ENCODE measurements at places on chromosomes 6 and 20. TPM values are rescaled to one million over a fixed set of nuclear protein-coding genes. Genes with fewer than 3 reads are reported as not detected.

- no peak for DNase-seq
Observed at GRCh38 chr6:137746264-137746663, 120.8 kb upstream of the TNFAIP3 start.

GRCh38 chr20:11060423-11061185, 386.8 kb upstream of the JAG1 start:
- DNase-seq = no peak

DNA sequence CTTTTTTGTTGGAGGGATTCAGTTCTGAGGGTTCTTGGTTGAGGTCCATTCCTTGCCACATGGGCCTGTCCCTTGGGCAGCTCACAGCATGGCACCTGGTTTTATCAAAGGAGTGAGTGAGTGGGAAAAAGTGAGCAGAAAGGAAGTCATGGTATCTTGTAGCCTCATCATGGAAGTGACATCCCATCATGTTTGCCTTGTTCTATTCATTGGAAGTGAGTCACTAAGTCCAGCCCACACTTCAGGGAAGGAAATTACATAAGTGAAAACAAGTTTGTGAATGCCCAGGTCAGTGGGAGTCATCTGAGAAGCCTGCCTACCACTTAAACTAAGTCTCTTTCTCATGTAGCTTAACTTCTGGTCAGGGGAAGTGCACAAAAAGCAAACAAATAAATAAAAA, 32.8 kb upstream of the ZNFX1 start:
- DNase-seq = no peak

DNA sequence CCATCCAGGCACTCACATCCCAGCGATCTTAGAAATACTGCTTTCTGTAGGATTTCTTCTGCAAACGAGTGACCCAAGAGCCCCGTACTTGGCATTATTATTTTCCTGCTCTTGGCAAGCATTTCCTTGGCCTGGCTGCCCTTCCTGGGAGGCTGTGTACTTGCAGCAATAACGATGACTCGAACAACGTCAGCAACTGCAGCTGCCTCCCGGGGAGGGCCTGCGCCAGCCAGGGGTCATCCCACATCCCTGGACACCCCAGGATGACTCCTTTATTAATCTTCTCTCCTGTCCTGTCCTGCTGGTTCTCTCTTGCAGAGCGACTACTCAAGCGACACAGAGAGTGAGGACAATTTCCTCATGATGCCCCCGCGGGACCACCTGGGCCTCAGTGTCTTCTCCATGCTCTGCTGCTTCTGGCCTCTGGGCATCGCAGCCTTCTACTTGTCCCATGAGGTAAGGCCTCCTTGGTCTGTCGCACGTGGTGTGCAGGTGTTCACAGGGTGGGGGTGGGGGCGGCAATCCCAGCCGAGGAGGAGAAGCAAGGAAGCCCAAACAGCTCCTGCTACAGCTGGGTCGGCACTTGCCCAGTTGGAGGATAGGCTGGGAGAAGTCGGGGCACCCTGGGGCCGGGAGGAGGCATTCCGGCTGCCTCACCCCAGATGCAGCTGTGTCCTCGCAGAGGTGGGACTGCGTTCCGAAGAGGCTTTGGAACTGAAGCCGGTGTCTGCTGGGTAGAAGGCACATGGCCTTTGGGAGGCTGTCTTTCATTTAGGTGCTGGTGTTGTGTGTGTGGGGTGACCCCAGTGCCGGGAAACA, 115.3 kb downstream of the SYNDIG1 start:
- no peak for DNase-seq

- DNase-seq = no peak
Observed at GRCh38 chr6:56101141-56101553, 146.2 kb downstream of the COL21A1 start.

DNA sequence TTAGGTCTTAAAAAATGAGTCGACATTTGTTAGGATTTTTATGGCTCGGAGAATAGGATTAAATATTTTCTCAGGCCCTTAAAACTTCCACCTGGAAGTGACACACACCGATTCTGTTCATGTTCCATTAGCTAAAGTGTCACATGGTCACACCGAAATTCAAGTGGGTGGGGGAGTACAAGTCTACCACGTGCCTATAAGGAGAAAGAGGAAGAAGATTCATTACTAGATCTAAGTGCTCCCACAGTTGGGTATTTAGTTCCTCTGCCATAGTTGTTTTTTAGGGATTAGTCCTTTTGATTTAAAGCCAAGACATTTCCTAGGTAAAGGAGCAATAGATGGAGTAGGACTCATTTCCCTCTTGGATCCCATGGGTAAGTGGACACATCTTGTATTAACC, 4.9 kb upstream of the TOX2 start:
- no peak for DNase-seq

GRCh38 chr6:65638047-65638831, 68.8 kb downstream of the EYS start:
- peak; percentile 0 for DNase-seq

GRCh38 chr20:44471481-44471882, 4.2 kb upstream of the TTPAL start:
- peak; percentile 20 for DNase-seq

GRCh38 chr20:62820208-62820961, 3.5 kb downstream of the COL9A3 start:
- no peak for DNase-seq

DNA sequence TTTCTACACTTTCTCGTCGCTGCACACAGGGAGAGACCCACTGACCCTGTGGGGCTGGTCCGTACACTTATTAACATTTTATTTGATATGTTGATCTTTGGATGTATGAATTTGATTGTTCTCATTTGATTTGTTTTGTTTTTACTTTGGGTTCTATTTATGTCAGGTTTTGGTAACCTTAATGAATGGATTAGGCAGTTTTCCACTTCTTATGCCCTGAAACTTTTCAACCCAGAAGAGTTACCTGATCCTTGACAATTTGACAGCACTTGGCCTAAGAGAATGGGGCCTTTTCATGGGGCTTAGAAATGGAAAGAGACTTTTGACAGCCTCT, 23.6 kb downstream of the GPX6 start:
- no peak for DNase-seq

- no peak for DNase-seq
Observed at GRCh38 chr6:26411751-26412150, 9.7 kb downstream of the BTN3A1 start.

DNA sequence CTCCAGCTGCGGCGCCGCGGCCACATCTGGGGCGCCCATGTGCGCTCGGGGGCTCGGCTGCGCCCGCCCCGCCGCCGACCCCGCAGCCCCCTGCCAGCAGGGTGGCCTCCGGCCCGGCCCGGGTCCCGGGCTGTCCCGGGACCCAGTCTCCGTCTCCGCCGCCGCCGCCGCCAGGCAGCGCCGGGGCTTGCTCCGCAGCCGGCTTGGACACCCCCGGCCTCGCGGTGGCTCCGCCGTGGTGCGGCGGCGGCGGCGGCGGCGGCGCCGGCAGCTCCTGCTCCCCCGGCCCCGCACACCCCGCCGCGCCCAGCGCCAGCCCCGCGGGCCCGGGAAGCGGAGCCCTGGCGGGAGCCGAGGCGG, 219 bp downstream of the ISM1 start:
- DNase-seq = no peak

DNA sequence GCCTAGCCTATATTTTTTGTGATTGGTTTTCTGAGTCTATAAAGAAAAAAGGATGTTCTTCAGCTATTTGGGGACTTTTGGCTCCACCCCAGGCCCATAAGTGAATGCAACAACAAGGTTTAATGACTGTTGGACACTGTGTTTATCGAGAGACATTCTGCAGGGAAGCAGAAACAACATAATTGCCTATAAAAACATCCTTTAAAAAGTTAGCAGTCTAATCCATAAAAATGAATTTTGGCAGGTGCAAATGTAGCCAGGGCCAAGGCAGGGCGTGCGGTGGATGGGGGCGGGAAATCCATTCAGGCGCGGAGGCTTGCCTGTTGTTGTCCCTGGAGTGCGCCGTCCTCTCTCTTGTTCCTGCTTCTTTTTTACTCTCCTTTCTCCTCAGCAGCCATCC, 99.3 kb downstream of the PAX1 start:
- no peak for DNase-seq

- no peak for DNase-seq
Observed at GRCh38 chr20:47350181-47350550, 6.3 kb downstream of the ZMYND8 start.

GRCh38 chr20:25539742-25540672, 45.3 kb downstream of the NINL start:
- DNase-seq = no peak

DNA sequence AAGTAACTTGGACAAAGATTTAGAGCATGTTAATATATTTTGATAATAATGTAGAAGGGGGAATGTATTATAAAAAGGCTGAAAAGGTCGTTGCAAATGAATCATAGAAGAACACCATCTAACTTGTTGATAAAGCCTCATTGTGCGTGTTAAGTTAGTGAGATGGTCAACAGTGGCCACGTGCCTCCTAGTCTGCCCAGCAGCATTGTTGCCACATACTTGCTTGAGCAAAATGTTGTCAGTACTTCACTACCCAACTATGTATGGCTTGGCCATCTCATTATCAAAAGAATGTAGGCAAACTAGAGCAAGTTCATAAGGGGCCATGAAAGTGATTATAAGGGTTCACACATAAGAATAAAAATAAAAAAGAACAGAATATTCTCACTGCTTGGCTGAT, 84.6 kb downstream of the PHACTR1 start:
- no peak for DNase-seq

DNA sequence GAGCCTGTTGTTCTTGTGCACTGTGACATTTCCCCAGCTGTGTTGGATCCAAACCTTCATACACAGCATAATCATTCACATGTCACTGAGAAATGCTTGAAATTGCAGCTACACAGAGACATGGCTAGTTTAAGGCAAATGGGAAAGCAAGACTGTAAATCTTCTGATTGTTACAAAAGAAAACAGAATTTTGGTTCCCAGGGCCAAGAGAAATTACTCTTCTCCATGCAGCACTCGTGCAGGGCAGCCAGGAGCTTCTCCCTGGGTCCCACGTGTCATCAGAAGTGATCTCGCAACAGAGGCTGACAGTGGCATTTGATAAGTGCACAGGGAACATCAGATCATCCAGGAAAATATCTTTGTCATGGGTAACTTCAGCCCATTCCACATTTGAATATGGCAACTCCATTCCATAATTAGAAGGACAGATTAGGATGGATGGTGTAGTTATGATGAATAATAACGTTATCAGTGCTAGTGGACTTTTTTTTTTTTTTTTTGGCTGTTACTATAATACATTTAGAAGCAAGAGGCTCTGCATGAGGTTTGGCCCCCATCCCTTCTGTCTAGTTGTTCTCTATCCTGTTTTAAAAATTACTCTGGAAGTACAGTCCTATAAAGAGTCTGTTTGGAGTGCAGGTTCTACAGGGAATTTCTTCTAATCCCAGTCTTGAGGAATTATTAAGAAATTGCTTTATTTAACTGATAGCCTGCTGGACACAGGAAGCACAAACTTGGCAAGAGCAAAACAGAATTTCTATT, 571.0 kb upstream of the NOX3 start:
- DNase-seq = peak; percentile 40

DNA sequence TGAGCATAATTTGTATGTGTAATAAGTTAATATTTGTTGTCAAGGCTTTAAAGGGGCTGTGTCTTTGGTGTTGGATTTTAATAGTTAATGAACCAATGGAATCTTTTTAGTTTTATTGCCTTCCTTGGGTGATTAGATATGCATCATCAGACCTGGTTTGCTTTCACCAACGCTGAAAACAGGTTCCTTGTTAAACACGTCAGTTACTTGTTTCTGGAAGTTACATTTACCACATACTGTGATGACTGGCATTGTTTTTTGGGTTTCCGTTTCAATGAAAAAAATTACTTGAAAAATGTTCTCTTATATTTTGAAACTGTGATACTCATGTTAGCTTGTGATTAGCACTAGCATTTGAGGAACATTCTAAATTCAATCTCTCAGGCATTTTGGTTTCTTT, 58.6 kb upstream of the RNF144B start:
- DNase-seq = peak; percentile 52

- DNase-seq = no peak
Observed at GRCh38 chr6:166005401-166005943, 162.2 kb downstream of the TBXT start.

DNA sequence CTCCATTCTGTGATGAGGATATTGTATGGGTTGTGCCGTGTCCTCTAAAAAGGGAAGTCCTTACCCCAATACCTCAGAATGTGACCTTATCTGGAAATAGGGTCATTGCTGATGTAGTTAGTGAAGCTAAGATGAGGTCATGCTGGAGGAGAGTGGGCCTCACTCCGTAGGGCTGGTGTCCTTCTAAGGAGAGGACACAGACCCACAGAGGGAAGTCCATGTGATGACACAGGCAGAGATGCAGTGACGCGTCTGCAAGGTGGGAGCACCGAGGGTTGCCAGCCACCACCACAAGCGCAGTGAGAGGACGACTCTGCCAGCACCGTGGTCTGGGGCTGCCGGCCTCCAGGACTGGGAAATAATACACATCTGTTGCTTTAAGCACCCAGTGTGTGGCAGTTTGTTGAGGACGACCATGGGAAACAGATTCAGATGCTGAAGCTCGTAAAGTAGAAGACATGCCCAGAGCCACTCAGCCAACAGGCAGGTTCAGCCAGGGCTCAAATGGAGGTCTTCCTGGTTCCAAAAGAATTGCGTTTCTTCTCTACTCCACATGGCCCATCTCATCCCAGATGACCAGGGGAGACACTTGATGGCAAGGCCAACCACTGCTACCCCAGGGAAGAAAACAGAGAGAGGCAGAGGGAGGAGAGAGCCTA, 59.2 kb upstream of the DUSP22 start:
- DNase-seq = no peak

- DNase-seq = no peak
Observed at GRCh38 chr6:135030056-135030473, 24.6 kb downstream of the HBS1L start.

- no peak for DNase-seq
Observed at GRCh38 chr6:82251942-82252341, 4.4 kb upstream of the IBTK start.

FNDC1 gene
- 6.3 TPM for polyA plus RNA-seq

SLC17A2 gene
- 0.86 TPM for polyA plus RNA-seq

SLC22A3 gene
- 6.4 TPM for polyA plus RNA-seq

AURKA gene
- 22.2 TPM for polyA plus RNA-seq

TRIM10 gene
- 0.27 TPM for polyA plus RNA-seq

BACH2 gene
- polyA plus RNA-seq = 11.4 TPM

NTSR1 gene
- polyA plus RNA-seq = 1.5 TPM

VSX1 gene
- not detected for polyA plus RNA-seq

SPEF1 gene
- polyA plus RNA-seq = 1.7 TPM

DZANK1 gene
- polyA plus RNA-seq = 11.8 TPM

ZC2HC1B gene
- polyA plus RNA-seq = not detected

HCRTR2 gene
- 0.35 TPM for polyA plus RNA-seq

PNPLA1 gene
- 2.5 TPM for polyA plus RNA-seq

EPHA7 gene
- 53.5 TPM for polyA plus RNA-seq

HRH3 gene
- 0.15 TPM for polyA plus RNA-seq

All from left kidney (tissue), 8 donors.